Fibroblast of upper back skin (primary cell): ENCODE measurements at places on chromosomes 4 and X.
A peak's percentile ranks its signal among the peaks of the same experiment; 100 is the strongest.

GRCh38 chr4:168361365-168362024, 42.9 kb upstream of the DDX60 start:
- DNase-seq: no peak

- peak; percentile 78 for DNase-seq
Measured at GRCh38 chrX:9845578-9845952, 59.3 kb downstream of the SHROOM2 start.

DNA sequence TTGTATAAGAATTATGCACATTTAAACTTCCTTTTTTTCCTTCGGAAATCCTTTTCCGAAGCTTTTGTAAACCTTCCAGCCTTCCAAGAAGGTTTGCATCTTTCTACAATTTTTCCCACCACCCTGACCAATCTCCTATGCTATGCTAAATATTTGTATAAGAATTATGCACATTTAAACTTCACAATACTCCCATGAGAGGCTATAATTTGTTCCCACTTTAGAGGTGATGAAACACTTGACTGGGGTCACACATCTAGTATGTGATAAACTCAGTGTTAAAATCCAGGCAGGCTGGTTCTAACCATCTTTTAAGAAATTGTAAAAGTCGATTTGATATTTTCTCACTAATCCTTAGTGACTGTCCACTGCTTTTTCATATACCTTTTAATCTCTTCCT, 22.1 kb downstream of the NUDT6 start:
- DNase-seq: peak; percentile 72

DNA sequence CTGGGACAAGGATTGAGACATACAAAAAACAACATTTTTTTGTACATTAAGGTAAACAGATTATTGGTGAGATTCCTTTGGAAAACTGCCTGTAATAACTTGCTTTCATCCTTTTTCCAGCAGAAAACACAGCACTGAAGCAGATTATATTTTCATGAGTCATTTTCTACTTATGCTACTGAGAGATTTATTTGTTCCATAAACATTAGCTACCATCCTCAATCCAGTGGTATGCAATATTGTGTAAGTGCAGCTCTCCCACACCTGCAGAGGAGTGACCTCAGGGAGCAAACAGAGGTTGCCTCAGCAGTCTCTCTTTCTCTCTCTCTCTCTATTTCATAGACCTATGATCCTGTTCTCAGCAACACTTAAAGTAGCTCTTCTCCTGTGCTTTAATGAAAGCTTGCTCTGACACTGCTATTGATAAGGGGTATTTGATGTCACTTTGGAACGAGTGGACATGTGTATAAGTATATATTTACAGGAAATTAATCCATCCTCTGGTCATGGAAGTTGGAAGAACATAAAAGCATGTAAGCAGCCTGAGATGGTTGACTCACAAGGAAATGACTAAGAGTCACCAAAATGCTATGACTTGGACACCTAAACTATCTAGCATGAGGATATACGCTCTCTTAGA, 163.7 kb upstream of the SPANXC start:
- DNase-seq: peak; percentile 71
